ENCODE measurements at places on chromosomes 16 and 17.
A peak's percentile ranks its signal among the peaks of the same experiment; 100 is the strongest.

- peak; percentile 69 for DNase-seq
Measured at GRCh38 chr16:14070877-14071575, at the start of gene MRTFB. Gene MRTFB (plus strand): TSS chr16:14071319. CDS start chr16:14140607, 69,288 bp downstream.

- DNase-seq: no peak
Measured at GRCh38 chr17:8724451-8724850, 20.2 kb downstream of the CCDC42 start.

- no peak for DNase-seq
Measured at GRCh38 chr17:9401434-9401833, 174.2 kb downstream of the STX8 start.

GRCh38 chr17:69954241-69954925 lies 120.6 kb upstream of the KCNJ16 start:
- no peak for DNase-seq

DNA sequence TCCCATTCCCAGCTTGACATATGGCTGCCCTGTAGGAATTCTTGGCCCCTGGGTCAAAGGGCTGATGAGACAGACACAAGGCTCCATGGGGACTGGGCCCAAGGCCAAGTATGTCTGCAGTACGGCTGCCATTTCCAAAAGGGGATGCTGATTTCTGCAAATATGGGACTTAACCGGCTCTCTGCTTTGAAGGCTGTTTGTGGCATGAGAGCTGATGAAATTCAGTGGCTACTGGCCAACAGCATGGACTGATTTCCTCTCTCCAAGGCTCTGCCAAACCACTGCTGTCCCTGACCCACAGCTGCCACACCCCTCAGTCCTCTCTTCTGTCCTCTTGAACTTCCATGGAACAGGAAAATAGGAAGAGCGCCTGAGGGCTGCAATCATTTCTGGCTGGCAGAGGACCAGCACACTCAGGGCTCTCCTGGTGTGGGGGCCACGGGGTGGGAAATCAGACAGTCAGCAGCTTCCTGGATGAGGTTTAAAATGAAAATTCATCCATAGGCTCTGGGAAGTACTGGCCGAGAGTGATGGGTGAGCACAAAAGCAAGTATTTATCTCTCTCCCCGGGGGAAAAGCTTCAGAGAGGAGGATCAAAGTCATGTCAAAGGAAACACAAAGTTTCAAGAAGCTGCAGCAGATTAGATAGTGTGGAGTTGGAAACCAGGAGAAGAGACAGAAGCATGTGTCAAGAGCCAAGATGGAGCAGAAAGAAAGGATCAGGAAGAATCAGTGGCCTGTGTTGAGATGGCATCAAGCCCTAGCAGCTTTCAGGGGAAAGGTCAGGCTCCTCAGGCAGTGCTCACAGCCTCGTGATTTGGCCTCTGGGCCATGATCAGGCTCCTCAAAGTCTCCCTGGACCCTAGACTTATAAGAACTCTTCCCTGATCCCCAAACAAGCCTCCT lies 64.1 kb upstream of the SREBF1 start:
- DNase-seq: no peak

DNA sequence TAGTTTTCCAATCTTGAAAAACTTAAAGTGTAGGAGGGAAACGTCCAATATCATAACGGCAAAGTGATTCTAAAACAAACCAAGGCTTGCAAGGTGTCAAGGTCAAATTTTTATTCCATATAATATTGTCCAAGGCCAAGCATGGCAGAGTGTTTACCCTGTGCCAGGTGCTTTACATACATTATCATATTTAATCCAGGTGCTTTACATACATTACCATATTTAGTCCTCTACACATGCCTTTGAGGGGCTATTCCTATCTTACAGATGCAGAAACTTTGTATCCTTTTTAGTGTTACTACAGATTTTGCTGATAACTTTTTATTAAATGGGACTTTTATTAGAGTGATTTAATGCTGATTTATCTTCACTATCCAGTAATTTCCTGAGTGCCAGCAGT lies 23.9 kb downstream of the MAF start:
- DNase-seq: no peak

DNA sequence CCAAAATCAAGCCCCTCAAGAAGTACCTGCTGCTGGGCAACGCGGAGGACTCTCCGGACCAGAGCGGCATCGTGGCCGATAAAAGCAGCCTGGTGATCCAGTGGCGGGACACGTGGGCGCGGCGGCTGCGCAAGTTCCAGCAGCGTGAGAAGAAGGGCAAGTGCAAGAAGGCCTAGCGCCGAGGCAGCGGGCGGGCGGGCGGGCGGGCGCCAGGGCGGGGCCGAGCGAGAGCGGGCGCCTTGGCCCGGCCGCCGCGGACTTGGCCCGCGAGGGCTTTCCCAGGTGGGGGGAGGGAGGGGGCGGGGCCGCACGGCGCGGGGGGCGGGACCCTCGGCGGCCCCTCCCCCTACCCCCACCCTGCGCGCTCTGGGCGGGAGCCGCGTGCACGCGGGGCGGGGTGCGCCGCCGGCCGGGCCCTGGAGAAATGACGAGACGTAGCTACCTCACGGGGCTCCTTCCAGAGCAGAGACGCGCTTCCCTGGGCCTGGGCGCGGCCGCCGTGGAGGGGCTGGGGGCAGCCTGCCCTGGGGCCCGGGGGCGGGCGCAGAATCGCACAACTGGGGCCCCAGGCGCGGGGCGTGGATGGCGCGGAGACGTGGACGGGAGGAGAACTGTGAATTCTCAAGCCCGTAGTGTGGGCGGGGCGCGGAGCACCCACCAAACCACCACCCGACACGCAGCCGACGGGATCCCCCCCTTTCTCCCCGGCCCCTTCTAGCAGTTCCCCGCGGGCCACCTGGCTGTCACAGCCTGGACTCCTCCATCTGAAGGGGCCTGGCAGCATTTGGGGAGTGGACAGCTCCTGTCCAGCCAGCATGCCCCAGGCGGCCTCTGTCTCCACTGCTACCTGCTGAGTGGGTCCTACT lies 218.7 kb downstream of the NTN1 start:
- DNase-seq: peak; percentile 47

GRCh38 chr17:67518876-67519275 lies 141.8 kb downstream of the PITPNC1 start:
- DNase-seq: no peak

DNA sequence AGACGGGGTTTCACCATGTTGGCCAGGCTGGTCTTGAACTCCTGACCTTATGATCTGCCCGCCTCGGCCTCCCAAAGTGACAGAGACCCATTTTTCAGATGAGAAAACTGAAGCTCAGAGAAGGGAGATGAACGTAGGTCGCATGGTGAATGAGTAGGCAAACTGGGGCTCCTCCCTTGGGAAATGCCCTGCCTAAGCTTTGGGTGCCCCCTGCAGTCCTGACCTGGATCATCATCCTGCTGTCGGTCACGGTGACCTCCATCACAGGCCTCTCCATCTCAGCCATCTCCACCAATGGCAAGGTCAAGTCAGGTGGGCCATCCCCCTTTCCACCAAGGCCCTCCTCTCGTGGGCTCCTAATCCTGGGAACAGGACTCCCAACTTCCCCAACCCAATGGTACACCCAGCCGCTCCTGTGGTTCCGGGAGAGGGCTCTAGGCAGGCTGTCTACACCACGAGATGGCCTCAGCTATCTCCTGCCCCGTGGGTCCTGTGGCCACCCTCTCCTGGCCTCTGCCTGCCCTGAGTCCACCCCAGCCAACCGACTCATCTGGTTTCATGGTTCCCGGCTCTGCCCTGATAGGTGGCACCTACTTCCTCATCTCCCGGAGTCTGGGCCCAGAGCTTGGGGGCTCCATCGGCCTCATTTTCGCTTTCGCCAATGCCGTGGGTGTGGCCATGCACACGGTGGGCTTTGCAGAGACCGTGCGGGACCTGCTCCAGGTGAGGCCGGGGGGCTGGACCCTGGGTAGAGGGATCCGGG lies 4.7 kb downstream of the SLC12A3 start:
- DNase-seq: peak; percentile 28

- peak; percentile 11 for DNase-seq
Measured at GRCh38 chr17:61635913-61636432, 45.0 kb upstream of the NACA2 start.

Data from stimulated activated CD4-positive, alpha-beta T cell treated with anti-CD3 and anti-CD28 coated beads, Interleukin-12 subunit alpha, Interleukin-12 subunit beta, amount 100 ng/mL, for 24 hours (primary cell).